HCEC 1CT (cell line): ENCODE measurements at places on chromosomes 12 and 14.

- DNase-seq = peak; percentile 1
These were observed 82.1 kb upstream of the FERMT2 start for GRCh38 chr14:53032838-53033390.

DNA sequence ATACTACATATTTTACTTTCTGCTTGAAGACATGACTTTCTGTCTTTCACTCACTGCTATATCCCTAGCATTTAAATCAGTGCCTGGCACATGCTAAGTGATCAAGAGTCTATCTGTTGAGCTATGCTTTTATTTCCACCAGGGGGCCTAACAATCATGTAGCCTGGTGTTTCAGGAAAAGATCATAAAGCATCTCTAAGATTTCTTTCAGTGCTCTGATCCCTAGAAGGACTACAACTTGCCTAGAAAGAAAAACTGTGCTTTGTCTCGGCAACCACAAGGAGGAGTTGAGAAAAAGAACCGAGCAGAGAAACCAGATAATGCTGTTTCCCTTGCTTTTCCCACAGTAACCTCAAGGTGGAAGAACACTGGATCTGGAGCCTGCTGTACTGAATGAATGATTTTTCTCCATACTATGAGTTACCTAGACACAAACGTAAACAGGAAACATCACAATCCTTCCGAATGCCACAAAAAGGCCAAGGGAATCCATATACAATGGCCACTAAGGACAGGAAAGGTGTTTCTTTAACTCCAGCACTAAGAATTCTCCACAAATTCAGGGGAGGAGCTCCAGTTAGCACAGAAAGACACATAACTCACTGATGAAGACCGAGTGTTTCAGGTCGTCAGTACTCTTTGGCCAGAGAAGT lies 1.2 kb downstream of the CRY1 start:
- DNase-seq = peak; percentile 96

- no peak for DNase-seq
These were observed 25.4 kb upstream of the NAP1L1 start for GRCh38 chr12:76109879-76110278.

DNA sequence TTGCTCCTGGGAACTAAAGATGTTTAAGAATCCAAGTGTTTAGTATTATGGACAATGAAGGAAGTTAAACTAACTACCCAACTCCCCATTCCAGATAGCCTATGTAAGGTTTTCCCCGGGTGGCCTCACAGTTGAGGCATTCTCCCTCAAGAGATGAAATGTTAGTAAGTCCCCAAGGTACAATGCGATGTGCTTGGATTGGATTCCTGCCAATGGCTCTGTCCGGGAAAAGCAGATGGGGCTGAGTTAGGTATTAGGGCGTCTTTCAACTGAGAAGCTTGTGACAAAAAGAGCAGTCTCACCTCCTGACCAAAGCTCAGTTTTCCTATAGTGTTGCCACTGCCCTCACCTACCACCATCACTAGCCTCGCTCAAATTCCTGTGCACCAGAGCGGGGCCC lies 64.8 kb upstream of the E2F7 start:
- no peak for DNase-seq

- no peak for DNase-seq
These were observed 189.4 kb downstream of the RPS29 start for GRCh38 chr14:49396801-49397200.

GRCh38 chr14:74882103-74882920 lies 596 bp downstream of the DLST start:
- DNase-seq = peak; percentile 54

DNA sequence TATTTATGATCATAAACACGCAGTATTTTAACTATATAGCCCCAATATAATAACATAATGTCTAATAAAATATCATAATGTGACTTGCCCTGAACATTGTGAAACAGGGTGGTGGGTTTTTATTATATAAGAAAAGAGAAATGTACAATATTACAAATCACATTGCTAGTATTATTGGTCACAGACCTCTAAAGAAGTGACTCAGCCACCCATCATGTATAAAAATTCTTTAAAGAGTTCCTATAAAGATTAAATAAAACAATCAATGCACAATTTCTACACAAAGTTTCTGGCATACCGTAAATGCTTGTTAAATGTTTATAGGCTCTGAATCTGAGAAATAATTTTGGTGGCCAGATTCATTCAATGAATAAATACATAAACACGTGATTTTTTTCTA lies 28.9 kb downstream of the ABCC9 start:
- peak; percentile 81 for DNase-seq

DNA sequence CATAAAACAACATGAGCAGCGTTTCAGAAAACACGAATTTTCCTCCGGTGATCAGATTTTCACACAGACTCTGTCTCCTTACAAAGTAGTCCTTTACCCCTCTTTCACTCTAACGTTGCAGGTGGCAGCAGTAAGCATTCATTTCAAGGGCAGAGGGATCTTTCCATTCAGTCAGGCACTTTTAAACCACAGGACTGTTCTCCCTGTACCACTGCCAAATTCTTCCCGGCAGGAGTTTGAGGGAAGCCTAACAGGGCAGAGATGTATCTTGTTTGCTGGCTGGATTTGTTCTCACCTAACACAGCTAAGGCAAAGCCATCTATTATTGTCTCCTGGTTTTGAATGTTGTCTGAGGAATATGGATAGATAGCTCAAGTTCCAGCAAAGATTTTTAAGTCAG lies 1187.3 kb upstream of the SEL1L start:
- no peak for DNase-seq

- no peak for DNase-seq
These were observed 52.7 kb downstream of the SPPL3 start for GRCh38 chr12:120851444-120851843.

GRCh38 chr12:122471324-122472226 lies 29.2 kb downstream of the ZCCHC8 start:
- peak; percentile 78 for DNase-seq

- DNase-seq = no peak
These were observed 9.9 kb downstream of the SPIC start for GRCh38 chr12:101485021-101485420.

- no peak for DNase-seq
These were observed 52.4 kb downstream of the CLMN start for GRCh38 chr14:95267306-95267705.
